ENCODE measurements at places on chromosomes 12 and 14. TPM values are rescaled to one million over a fixed set of nuclear protein-coding genes. Genes with fewer than 3 reads are reported as not detected.

The MPHOSPH9 gene
- 93.6 TPM for total RNA-seq

The APOLD1 gene
- total RNA-seq, result 1.8 TPM

The NEUROD4 gene
- not detected for total RNA-seq

The SERPINA3 gene
- total RNA-seq, result not detected

The SRRM4 gene
- total RNA-seq, result not detected

The INHBC gene
- 0.10 TPM for total RNA-seq

The TAMALIN gene
- 122 TPM for total RNA-seq

The KRT75 gene
- not detected for total RNA-seq

The FGF23 gene
- total RNA-seq, result not detected

The HSP90B1 gene
- 412 TPM for total RNA-seq

The EGLN3 gene
- 2.3 TPM for total RNA-seq

The GLT8D2 gene
- total RNA-seq, result not detected

The LHX5 gene
- total RNA-seq, result not detected

Measured in mononuclear cell (primary cell).